ENCODE measurements at places on chromosomes 13 and 19. TPM values are rescaled to one million over a fixed set of nuclear protein-coding genes. Genes with fewer than 3 reads are reported as not detected.

- no peak for DNase-seq
- H3K4me3 ChIP-seq: no peak within 1 kb of the TSS
- H3K4me1 ChIP-seq: no peaks in the 10 kb centered on the region
- no peaks in the 10 kb centered on the region for H3K27me3 ChIP-seq
- H3K27ac ChIP-seq: no peak within 1 kb of the TSS
- H3K36me3 ChIP-seq: no peaks in the 10 kb centered on the region
These were observed at the start of gene ATCAY for GRCh38 chr19:3880471-3881271. Gene ATCAY, plus strand, starts transcription at chr19:3880685. Its CDS starts 5,083 bp downstream, at chr19:3885768.

Gene LILRB2
- total RNA-seq: not detected

DNA sequence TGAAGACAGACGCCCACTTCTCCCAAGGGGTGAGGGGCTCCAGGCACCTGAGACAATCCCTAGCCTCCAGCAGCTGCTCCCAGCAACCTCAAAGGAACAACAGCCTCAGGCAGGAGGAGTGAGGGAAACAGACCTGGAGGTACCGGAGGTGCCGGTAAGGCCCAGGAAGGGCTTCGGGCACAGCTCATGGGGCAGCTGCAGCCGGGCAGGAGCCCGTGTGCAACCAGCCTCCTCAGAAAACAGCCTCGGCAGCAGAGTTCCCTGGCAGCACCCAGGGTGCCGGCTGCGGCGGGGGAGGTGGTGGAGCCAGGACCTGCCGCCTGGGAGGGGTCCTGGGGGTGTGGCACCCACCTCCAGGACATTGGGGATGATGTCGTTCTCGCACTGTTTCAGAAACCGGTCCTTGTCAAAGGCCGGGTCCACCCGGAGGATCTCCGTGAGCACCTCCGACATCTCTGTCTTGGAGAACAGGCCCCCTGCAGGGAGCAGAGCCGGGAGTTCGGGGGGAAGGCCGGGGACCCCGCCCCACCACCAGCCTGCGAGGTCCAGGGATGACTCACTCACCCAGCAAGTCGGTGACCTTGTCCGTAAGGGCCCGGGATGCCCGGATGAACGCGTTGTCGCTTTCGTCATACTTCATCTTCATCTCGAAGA, 6.5 kb upstream of the CTXN1 start:
- H3K27me3 ChIP-seq: no peaks in the 10 kb centered on the region
- no peak for DNase-seq
- H3K36me3 ChIP-seq: no peaks in the 10 kb centered on the region
- H3K4me3 ChIP-seq: no peak overlapping the region

- no peak for DNase-seq
- H3K4me1 ChIP-seq: peaks cover 18% of the 10 kb centered on the region
- no peak overlapping the region for H3K27ac ChIP-seq
- H3K27me3 ChIP-seq: no peaks in the 10 kb centered on the region
- no peak overlapping the region for H3K4me3 ChIP-seq
These were observed 1.6 kb downstream of the GAMT start for GRCh38 chr19:1399745-1400144.

GRCh38 chr13:48496271-48497161, 36.4 kb downstream of the RCBTB2 start:
- H3K27ac ChIP-seq: no peak overlapping the region
- H3K27me3 ChIP-seq: no peaks in the 10 kb centered on the region
- H3K4me3 ChIP-seq: no peak overlapping the region

- H3K4me1 ChIP-seq: no peaks in the 10 kb centered on the region
- DNase-seq: no peak
- H3K4me3 ChIP-seq: no peak overlapping the region
- no peak overlapping the region for H3K27ac ChIP-seq
- no peaks in the 10 kb centered on the region for H3K27me3 ChIP-seq
These were observed 60.8 kb downstream of the CCNA1 start for GRCh38 chr13:36493046-36493445.

DNA sequence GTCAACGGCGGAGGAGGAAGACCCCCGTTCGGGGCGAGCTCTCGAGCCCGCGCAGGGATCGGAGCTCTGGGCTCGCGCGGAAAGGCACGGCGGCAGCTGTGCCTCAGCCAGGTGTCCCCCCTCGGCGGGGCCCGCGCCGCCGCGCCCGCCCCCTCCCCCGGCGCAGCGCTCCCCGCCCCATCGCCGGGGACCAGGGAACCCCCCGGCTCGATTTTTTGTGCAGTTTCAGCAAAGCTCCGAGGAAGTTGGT, 110.0 kb downstream of the KCNRG start:
- no peak for DNase-seq
- H3K4me1 ChIP-seq: peaks cover 29% of the 10 kb centered on the region
- H3K4me3 ChIP-seq: peak overlapping the region; percentile 74
- H3K27me3 ChIP-seq: no peaks in the 10 kb centered on the region
- H3K27ac ChIP-seq: peak overlapping the region; percentile 81
- H3K36me3 ChIP-seq: no peaks in the 10 kb centered on the region

GRCh38 chr13:108083056-108083455, 132.3 kb downstream of the LIG4 start:
- H3K4me1 ChIP-seq: no peaks in the 10 kb centered on the region
- no peaks in the 10 kb centered on the region for H3K27me3 ChIP-seq
- H3K36me3 ChIP-seq: no peaks in the 10 kb centered on the region
- no peak for DNase-seq

Gene TMEM147
- 157 TPM for total RNA-seq

DNA sequence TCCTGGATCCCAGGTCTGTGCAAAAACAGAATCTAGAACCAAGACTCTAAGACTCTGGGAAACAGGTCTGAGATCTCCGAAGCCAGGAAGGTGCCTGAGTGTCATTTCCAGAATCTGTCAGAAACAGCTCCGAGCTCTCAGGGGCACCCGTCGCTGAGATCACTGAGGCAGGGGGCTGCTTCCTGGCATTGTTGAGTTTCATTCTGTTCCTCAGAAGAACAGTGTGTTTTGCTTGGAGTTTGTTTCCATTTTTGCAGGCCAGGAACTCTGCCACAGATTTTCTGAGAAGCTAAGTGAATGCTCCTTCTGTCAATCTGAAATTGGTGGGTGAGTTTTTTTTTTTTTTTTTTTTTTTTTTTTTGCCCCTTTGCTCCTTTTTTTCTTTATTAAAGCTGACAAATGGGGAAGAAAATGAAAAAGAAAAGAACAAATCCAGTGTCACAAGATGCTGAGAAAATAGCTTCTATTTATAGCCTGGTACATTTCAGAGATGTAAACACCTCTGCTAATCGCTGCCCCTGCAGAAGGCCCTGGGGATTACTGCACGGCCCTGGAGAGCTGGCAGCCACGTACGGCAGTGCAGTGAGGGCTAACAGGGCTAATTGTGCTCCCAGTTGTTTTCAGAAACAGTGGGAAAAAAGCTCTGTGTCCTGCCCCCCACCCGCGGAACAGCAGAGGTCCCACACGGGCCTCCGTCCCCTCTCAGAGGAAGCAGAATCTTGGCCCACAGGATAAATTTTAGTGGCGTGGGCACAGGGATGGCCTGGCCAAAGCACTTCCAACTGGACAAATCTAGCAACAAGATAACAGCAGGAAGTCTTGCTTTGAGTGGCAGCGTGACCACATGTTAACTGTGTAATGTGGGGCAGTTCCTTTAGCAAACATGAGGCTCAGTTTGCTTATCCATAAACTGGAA, 237.6 kb upstream of the IRS2 start:
- DNase-seq: no peak
- H3K27ac ChIP-seq: no peak overlapping the region
- H3K27me3 ChIP-seq: no peaks in the 10 kb centered on the region

Gene DIS3
- total RNA-seq: 21.8 TPM

- no peaks in the 10 kb centered on the region for H3K4me1 ChIP-seq
- no peaks in the 10 kb centered on the region for H3K36me3 ChIP-seq
- H3K4me3 ChIP-seq: peak within 1 kb of the TSS; percentile 33
These were observed at the start of gene FREM2 for GRCh38 chr13:38686577-38687245. Gene FREM2, plus strand, starts transcription at chr13:38687077. Its CDS starts 268 bp downstream, at chr13:38687345.

Gene GZMM
- total RNA-seq: 0.69 TPM

DNA sequence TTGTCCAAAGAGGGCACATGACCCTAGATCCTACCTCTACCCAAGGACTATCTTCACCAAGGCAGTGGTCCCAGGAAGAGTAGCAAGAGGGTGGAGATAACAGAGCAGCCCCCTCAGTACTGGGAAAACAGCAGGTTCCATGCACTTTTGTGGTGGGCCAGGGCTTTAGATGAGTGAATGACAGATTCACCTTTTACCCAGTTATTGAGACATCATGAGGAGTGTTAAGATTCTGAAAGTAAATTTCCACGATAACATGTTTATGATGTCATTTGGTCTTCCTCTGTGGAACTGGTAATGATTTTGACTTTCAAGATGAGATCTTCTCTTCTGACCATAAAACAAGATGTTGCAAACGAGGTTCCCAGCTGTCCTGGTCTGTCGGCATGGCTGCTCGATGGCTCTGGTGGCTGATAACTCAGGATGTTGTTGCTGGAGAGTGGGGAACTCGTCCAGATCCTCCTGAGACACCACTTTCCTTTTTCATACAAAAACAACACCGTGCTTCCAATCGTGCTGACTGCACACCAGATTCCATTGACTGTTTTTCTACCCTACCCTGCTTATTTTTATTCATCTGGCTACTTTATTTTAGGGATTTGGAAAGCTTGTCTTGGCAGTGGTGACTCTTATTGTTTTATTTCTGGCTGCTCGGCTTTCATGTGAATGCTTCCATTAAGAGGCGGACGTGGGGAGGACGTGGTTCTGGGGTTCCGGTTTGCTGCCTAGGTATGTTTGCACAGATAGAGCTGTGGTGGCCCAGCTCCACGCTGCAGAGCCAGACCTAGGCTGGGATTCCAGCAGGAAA, 88.5 kb downstream of the LRCH1 start:
- H3K27ac ChIP-seq: no peak overlapping the region
- no peak for DNase-seq
- H3K4me1 ChIP-seq: no peaks in the 10 kb centered on the region
- no peaks in the 10 kb centered on the region for H3K27me3 ChIP-seq

DNA sequence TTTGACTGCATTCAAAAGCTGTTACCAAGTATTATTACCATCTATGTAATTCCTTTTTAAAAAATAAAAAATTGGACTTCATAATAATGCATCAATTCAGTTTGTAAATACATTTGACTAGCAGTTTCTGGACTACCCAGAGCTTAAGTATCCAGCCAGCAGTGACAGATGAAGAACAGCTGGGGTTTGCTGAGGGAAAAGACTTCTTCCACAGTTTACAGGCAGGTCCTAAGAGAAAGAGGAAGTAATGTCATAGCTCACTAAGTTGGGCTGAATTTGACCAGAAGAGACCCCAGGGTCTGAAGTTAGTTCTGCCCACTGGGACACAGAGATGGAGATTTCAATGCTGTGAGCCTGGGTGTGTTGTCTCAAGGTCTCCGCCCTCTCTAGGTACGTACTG, 96.4 kb downstream of the MBNL2 start:
- peaks cover 83% of the 10 kb centered on the region for H3K4me1 ChIP-seq
- H3K27ac ChIP-seq: peak overlapping the region; percentile 100
- H3K36me3 ChIP-seq: no peaks in the 10 kb centered on the region
- DNase-seq: no peak
- no peaks in the 10 kb centered on the region for H3K27me3 ChIP-seq
- no peak overlapping the region for H3K4me3 ChIP-seq

GRCh38 chr19:35882114-35882832, 13.9 kb downstream of the APLP1 start:
- no peak overlapping the region for H3K4me3 ChIP-seq
- DNase-seq: peak; percentile 87
- no peak overlapping the region for H3K27ac ChIP-seq

- H3K27me3 ChIP-seq: no peaks in the 10 kb centered on the region
- no peak for DNase-seq
- no peaks in the 10 kb centered on the region for H3K4me1 ChIP-seq
- no peaks in the 10 kb centered on the region for H3K36me3 ChIP-seq
These were observed 14.8 kb downstream of the EPSTI1 start for GRCh38 chr13:42977219-42977659.

- peaks cover 29% of the 10 kb centered on the region for H3K4me1 ChIP-seq
- H3K36me3 ChIP-seq: no peaks in the 10 kb centered on the region
- H3K4me3 ChIP-seq: no peak overlapping the region
- no peak overlapping the region for H3K27ac ChIP-seq
These were observed 7.7 kb downstream of the KDM4B start for GRCh38 chr19:4976401-4977298.

Gene CRX
- total RNA-seq: not detected

Gene SYT5
- 3.2 TPM for total RNA-seq

DNA sequence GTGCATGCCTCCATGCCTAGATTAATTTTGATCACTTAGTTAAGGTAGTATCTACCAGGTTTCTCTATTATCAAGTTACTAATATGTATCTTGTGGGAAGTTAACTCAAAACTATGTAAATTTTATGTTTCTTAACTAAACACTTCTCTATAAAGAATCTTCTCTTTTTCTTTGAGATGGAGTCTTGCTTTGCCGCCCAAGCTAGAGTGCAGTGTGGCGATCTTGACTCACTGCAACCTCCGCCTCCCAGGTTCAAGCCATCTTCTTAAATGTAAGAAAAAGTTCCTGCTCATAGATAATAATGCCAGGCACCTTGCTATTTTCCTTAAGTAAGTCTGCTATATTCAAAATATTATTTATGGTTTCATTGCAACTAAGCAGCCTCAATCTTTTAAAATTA, 58.4 kb downstream of the ELF1 start:
- H3K27me3 ChIP-seq: no peaks in the 10 kb centered on the region
- DNase-seq: no peak
- no peak overlapping the region for H3K4me3 ChIP-seq
- no peaks in the 10 kb centered on the region for H3K36me3 ChIP-seq
- H3K4me1 ChIP-seq: peaks cover 3% of the 10 kb centered on the region

Gene ZNF793
- 10.1 TPM for total RNA-seq

Gene FOXO1
- total RNA-seq: 2.1 TPM

DNA sequence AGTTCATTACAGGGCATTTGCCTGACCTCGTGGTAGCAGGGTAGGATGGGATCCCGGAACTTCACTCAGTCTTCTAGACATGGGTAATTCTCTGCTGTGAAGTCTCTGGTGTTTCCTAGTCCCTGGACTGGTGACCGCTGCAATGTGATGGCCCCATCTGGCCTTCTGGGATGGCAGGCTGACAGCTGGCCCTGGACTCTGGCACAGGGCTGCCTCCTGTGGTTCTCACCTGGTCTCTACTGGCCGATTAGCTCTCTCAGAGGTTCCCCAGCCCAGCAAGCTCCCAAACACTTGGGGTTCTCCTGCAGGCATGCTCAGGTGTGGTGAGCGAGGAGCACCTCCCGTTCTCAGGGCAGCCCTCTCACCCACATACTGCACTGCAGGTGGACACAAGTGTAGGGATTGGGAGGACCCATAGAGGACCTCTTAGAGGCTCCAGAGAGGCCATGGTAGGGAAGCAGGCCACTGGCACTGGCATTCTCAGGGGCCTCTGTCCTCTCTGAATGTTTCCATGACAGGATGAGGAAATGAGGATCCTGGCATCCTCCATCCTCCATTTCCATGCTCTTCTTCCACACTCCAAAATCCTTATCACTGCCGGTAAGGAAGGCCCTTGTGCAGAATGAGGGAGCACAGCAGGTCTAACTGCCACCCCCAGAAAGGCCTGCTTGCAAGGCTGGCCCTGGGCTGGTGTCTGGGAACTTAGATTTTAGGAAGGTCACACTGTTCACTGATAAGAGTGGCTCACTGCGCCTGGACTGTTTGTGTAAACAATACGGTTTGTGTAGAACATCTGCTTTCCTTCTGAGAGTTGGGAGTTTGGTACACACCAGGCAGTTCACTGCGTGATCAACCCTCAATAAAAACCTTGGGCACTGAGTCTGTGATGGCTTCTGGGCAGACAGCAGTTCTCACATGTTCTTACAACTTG, 31.5 kb upstream of the FARP1 start:
- H3K27me3 ChIP-seq: no peaks in the 10 kb centered on the region
- no peak overlapping the region for H3K4me3 ChIP-seq
- no peak overlapping the region for H3K27ac ChIP-seq
- H3K4me1 ChIP-seq: no peaks in the 10 kb centered on the region

GRCh38 chr19:42153672-42154433, 21.6 kb upstream of the POU2F2 start:
- DNase-seq: no peak
- H3K4me3 ChIP-seq: no peak overlapping the region
- H3K4me1 ChIP-seq: no peaks in the 10 kb centered on the region
- no peaks in the 10 kb centered on the region for H3K27me3 ChIP-seq

All from Panc1 (cell line).